Memory B cell (primary cell): ENCODE measurements at places on chromosomes 4 and X.

- DNase-seq: no peak
These were observed 40.9 kb downstream of the KDM6A start for GRCh38 chrX:44913656-44914531.

DNA sequence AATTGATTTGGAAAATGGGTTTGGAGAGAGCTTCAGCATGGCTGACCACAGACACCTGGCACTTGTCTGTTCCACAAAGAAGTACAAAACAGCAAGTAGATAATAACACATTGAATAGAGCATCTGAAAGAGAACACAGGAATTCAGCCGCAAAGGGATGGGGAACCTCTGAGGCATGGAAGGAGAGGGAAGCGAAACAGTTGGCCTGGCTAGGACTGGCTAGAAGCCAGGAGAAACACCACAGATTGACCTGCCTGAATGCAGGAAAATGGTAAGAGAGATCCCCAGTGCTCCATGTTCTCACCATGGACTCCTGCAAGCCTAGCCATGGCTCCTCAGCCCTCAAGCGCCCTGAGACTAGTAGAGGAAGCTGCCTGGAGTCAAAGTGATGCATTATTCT is 169.7 kb upstream of the SH3RF1 start:
- no peak for DNase-seq

GRCh38 chrX:45788315-45788714 is 587.6 kb upstream of the DIPK2B start:
- DNase-seq: no peak

- DNase-seq: no peak
These were observed 48.9 kb upstream of the GRID2 start for GRCh38 chr4:92254767-92255442.

DNA sequence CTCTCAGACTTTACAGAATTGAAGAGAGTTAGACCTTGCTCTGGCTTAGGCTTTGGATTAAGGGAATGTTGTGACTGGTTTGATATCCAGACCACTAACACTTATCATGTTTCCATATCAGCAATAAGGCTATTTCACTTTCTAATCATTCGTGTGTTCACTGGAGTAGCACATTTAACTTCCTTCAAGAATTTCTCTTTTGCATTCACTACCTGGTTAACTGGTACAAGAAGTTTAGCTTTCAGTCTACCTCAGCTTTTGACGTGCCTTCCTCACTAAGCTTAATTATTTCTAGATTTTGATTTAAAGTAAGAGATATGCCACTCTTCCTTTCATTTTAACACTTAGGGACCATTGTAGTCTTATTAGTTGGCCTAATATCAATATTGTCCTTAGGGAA is 62.6 kb downstream of the CASP6 start:
- DNase-seq: no peak

DNA sequence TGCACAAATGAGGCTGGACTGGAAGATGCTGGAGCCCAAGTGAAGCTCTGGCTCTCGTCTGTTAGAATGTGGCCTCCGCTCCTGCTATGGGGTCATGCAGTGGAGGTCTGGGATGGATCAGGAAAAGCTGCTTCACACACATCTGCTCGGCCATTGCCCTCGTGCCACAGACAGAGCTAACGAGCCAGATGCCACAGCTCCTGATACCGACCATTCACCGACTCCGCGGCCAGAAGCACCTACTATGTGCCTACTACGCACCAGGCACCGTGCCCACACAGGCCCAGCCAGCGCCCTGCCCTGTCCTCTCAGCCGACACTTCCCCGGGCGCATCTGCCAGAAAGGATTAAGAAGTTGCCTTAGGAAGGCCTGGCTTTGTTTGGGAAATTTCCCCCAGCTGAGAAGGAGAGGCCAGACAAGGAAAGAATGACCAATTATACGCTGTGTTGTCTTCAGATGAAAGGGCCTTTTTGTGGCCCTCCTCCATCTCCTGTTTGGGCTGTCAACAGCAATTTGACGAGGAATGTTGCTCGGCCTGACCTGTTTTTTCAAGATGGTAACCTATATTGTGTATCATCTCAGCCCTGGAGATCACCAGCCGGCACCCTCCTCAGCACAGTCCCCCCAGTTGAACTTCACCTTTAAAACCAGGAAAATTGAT is 34.3 kb downstream of the HMX1 start:
- no peak for DNase-seq

- DNase-seq: no peak
These were observed 201.3 kb downstream of the PTTG2 start for GRCh38 chr4:38161208-38162113.

- DNase-seq: no peak
These were observed 7.9 kb upstream of the CFP start for GRCh38 chrX:47637546-47638195.

DNA sequence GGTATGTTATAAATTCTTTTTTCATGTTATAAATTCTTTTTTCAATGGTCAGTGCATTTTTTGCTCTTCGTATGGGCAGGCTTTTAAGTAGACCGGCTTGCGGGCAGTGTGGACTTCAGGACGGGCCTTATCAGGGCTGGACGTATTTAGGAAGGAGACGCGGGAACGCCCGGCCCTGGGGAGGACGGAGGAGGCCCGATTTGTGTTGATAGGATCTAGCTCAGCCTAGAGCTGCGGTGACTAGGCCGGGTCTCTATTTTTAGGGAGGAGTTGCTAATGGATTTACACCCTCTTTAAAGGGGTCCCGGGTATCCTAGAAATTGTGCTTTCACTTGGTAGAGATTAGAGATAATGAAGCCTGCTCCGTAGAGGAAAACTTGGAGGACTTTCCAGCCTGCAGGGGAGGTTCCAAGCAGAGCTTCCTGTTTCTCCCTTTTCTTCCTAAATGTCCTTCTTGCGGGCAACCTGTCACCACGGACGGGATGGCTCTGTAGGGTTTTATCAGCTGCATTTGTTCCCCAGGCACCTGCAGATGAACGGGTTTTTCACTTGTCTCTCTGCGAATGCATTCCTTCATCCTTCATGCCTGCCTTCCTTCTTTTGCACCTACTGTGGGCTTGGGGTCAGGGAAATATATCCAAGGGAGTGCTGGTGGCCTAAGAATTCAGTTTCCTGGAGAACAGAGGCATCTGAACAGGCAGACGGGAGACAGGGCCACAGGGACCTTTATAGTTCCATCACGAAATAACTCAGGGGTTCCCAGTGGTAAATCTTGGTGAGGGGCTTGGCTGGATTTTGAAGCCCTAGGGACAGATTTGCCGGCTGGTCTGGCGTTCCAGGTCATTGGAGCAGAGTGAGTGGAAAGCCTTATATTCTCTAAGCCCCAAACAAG is 1.4 kb downstream of the CD99 start:
- no peak for DNase-seq

- DNase-seq: no peak
These were observed 213.1 kb upstream of the FAT1 start for GRCh38 chr4:186936496-186937375.

GRCh38 chr4:115657991-115658650 is 544.7 kb upstream of the NDST4 start:
- no peak for DNase-seq

DNA sequence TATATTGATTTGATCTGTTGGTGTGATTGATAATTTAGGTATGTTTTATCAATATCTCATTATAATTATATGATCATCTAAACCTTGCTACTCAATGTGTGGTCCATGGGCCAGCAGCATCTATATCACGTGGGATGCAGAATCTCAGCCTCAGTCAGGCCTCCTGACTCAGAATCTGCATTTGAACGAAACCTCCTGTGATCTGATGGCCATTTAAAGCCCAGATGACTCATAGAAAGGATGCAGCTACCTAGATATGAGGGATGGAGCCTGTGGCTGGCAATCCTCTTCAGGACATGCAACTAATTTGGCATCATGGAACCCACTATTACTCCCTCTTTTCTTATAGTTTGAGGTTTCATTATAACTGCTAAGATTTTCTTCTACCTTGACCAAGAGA is 11.3 kb upstream of the CHRNA9 start:
- no peak for DNase-seq

DNA sequence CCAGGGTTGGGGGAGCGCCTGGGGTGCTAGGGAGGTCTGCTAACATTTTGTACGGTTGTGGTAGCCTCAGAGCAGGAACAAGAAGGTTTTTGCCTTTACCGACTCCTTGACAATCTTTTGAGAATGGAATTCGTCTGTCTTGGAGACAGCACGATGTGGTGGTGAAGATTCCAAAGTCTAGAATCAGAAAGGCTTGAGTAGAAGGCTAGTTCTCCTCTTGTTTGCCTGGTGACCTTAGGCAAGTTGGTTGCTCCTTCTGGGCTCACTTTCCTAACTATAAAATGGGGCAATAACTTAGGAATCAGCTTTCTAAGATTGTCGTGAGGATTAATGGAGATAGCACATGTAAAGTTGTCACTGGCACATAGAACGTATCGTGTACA is 741 bp downstream of the FAM47E start:
- DNase-seq: no peak

DNA sequence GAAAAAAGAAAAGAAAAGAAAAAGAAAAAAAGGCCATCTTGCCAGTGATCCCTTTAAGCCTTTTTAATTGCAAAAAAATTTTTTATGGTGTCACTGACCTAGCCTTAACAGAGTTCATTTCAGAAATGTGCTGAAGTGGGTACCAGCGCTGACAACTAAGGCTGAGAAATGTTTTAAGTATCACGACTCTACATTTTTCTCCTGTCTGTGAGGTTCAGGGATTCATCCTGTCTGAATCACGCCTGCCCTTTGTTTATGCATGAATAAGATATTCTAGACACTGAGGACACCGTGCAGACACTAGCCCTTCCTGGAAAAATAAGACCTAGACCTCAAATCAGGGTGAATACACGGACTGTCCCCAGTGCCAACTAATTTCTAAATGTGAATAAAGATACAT is 154.4 kb upstream of the NOCT start:
- no peak for DNase-seq

DNA sequence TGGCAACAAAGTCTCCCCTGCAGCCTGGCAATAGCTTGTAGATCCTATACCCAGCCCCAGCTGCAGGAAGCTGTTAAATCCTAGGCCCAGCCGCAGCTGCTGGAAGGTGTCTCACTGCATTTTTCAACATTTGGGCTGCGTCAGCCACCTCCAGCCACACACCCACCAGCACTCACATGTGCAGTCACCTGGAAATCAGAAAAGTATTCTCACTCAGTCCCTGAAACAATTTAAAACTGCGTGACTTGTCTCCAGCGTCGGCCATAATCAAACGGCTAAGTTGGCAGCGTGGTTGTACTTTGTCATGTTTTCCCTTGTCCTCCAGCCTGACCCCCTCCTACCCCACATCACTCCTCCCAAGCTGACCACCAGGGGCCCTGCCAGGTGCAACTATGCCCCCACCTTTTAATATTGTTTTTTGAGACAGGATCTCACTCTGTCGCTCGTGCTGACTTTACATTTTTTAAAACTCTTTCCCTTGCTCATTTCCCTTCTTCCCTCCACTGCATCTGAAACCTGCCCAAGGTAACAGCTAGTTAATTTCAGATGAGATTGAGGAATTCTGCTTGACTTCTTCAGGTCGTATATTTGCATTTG is 97.2 kb upstream of the FRG1 start:
- DNase-seq: no peak
